Type B pancreatic cell (in vitro differentiated cells): ENCODE measurements at places on chromosomes 1 and 21. TPM values are rescaled to one million over a fixed set of nuclear protein-coding genes. Genes with fewer than 3 reads are reported as not detected.

GRCh38 chr1:153495536-153495935, 35.1 kb upstream of the S100A7 start:
- no peak for DNase-seq

The TCP10L gene
- total RNA-seq: 0.93 and 1.2 TPM in 2 replicates

The TRIM67 gene
- 0.65 and 2.1 TPM in 2 replicates for total RNA-seq

DNA sequence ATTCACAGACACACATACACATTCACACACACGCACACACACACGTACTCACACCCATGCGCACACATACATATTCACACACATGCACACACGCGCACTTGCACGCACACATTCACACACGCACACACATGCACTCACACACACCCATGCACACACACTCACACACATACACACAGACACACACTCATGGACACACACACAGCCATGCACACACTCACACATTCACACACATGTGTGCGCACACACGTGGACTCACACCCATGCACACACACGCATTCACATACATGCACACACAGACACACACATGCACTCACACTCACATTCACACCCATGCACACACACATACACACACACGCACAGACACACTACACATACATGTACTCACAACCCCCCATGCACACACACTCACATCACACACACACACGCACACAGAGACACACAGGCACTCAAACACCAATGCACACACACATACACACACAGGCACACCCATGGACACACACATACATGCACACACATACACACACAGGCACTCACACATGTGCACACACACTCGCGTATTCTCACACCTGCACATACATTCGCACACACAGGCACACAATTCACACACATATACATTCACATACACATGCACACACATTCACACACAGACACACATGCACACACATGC, 589.1 kb downstream of the PTPRU start:
- no peak for DNase-seq

The CD1E gene
- total RNA-seq: not detected in 2 replicates

The KCNE1 gene
- 0.14 and 0.51 TPM in 2 replicates for total RNA-seq

DNA sequence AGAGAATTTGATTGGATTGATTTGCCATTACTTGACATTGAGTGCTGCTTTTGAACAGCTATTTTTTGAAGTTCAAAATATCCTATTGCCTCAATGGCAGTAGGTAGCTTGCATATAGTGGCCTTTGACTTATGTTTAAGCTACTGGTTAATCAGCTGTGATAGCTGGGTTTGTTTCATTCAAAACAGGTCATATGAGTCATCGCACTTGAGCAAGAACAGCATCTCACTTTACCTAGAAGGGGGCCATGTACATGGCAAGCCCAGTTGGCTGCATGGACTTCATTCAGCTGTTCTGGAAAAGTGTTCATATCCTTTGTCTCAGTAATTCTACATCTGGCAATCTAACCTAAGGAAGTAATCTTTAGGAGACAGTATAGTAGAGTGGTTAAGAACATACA, 29.0 kb upstream of the ARID1A start:
- no peak for DNase-seq

DNA sequence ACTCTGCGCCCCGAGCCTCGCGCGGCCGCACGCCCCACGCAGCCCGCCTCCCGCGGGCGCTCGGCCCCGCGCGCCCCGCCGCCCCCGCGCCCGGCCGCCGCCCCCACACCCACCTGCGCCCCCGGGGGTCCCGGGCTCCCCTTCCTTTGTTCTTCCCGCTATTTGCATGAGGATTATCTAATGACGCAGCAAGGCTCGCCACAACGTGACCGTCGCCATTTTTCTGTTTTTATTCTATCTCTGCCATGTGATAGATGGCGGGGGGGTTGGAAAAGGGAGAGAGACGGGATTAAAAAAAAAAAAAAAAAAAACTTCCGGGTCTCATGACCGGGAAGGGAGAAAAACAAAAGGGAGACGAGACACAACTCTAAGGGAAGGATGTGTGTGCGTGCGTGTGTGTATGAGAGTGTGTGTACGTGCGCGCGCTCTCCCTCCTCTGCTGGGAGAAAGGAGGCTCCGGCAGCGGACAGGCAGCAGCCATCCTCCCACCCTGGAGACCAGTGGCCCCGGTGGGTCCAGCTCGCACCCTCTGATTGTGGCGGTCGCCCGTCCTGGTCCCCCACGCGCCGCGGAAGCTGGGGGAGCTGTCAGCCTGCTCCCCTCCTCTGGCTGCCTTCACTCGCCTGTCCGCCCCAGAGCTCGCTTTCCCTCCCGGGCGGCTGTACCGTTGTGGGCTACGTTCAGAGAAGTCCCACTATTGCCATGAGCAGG, 80.4 kb upstream of the AK4 start:
- DNase-seq: peak; percentile 73

DNA sequence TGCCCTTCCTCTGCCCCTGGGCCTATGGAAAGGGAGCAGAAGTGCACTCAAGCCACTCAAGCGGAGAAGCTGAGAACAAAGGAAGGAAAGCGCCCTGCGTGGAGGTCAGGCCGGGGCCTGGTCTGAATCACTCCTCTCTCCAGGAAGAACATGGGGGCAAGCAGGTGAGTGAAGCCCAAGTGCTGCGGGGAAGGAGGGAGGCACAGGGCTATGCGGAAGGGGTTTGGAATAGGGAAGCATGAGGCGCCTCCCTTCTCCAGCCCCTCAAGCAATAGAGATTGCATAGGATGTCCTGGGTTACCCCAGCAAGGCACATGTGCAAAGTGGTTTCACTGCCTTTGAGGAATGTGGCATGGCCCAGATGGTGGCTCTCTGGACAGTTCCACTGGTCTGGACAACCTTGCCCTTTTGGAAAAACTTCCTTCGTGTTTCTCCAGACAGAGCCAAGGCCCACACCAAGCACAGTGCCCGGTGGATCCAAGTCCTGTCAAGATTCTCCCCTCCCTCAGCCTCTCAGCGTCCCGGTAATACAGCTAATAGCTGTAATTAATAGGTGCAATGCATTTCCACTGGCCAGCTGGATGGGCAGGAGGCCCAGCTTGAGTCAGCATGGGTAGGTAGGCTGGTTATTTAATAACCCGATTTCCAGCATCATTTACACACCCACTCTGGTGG, 13.7 kb downstream of the BLACAT1 start:
- no peak for DNase-seq

The INSRR gene
- 1.7 TPM in 1 of 2 replicates, not detected in the other for total RNA-seq

DNA sequence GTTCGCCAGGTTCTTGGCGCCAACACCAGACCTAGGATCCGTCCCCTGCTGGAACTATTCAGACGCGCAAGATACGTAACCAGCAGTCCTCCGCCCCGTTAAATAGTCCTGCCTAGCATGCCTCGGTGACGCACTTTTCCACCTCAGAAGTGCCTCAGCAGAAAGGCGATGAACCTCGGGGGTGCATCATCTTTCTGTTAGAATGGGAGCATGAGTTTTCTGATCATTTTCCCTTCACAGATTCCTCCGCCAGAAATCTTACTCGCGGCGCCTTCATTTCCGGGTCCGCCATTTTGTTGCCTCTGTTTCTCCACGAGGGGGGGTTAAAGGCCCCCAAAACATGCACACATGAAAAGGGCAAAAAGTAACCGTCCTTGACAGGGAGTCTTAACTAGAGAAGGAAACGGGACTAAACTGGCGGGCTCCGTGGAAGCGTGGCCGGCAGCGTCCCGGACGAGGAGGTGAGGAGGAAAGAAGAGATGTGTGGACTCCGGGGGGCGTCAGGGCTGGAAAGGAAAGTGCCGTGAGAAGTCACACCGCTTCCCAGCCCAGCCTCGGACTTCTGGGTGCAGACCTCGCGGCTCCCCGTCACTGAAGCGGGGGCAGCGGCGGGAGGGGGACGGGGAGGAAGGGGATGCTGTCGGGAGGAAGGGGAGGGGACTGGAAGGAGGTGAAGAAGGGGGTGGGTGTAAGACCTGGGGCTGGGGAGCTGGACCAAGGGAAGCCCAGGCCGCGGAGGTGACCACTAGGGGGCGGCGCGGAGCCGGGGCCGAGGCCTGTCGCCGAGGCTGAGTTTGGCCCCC, at the start of gene GABPB2:
GABPB2 (plus strand) TSS at position 288 of the 803 bp plus-strand sequence. CDS start 17,429 bp downstream, outside the sequence.
- DNase-seq: peak; percentile 92

GRCh38 chr1:227218870-227219573, 99.3 kb downstream of the CDC42BPA start:
- DNase-seq: no peak

GRCh38 chr1:93712741-93713140, 31.1 kb upstream of the BCAR3 start:
- DNase-seq: no peak
